ENCODE measurements at places on chromosomes 3 and 15. TPM values are rescaled to one million over a fixed set of nuclear protein-coding genes. Genes with fewer than 3 reads are reported as not detected.

Gene ASB14
- total RNA-seq: not detected

Gene SKOR1
- total RNA-seq: 0.52 TPM

Gene C3orf49
- not detected for total RNA-seq

Gene GP9
- 1.2 TPM for total RNA-seq

Gene CTSH
- 1,018 TPM for total RNA-seq

Gene CILP
- total RNA-seq: 1.1 TPM

Gene CEP152
- 4.2 TPM for total RNA-seq

Gene AQP9
- total RNA-seq: 46.9 TPM

Gene B2M
- total RNA-seq: 4,033 TPM

Gene NUTM1
- not detected for total RNA-seq

Gene FYCO1
- 47.3 TPM for total RNA-seq

Gene ZNF80
- not detected for total RNA-seq

Gene GABRR3
- total RNA-seq: not detected

Gene GHSR
- total RNA-seq: not detected

Gene NR1I2
- total RNA-seq: not detected

Gene CD86
- 27.4 TPM for total RNA-seq

Gene MINDY2
- 31.2 TPM for total RNA-seq

Gene TRAIP
- total RNA-seq: 1.5 TPM

Gene UROC1
- total RNA-seq: not detected

Gene DNAJA4
- 17.9 TPM for total RNA-seq

Gene NPAP1
- 0.17 TPM for total RNA-seq

Gene MASP1
- total RNA-seq: 5.9 TPM

Gene GABRG3
- total RNA-seq: not detected

Gene USP13
- total RNA-seq: 15.4 TPM

Gene ALS2CL
- total RNA-seq: 64.5 TPM

Gene CIB2
- total RNA-seq: 1.9 TPM

Gene RASGRF1
- total RNA-seq: 105 TPM

Gene ILDR1
- total RNA-seq: 6.9 TPM

Gene CP
- 3.4 TPM for total RNA-seq

All from upper lobe of right lung (tissue), 1 donor.